Osteocyte (in vitro differentiated cells): ENCODE measurements at places on chromosomes 5 and 9. TPM values are rescaled to one million over a fixed set of nuclear protein-coding genes. Genes with fewer than 3 reads are reported as not detected.

GRCh38 chr5:102889033-102889432 is 133.9 kb downstream of the PAM start:
- DNase-seq = no peak

DNA sequence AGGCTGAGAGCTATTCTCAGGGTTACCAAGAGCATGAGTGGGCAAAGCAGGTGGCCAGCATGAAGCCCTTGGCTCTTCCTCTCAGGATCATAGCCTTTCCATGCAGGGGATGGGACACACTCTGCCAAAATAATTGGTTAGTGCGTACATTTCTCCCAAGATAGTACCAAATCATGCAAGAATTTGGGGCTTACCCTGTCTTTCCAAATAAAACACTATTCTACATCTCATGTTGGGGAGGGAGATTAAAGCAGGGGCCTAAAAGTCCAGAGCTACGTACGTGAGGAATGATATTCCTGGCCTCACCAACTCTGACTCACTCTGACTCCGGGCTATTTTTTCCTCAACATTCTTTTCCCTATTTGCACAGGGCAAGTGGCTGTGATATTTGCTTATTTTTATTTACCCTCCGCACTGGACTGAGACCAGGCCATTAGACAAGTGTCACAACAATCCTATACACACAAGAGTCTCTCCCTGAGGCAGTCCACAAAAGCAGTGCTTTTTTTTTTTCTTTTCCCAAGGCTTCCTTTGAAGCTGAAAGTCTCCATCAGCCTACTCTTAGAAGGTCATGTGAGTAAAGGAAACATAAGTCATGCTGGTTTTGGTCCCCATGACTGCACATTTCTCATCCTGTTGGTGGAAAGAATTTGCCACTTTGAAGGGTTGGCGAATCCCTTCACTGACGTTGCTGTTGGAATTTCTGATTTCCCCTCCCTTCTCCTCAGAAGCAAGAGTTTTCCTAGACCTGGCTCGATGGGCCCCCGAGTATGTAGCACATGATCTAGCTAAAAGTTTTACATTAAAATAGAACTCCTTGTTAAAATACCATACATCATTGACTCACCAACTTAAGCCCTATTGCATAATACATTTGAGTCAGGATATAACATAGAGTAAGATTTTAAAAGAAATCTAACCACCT is 40.0 kb downstream of the TMEM252 start:
- DNase-seq = no peak

GRCh38 chr5:75281716-75282465 is 45.2 kb upstream of the ANKRD31 start:
- no peak for DNase-seq

DNA sequence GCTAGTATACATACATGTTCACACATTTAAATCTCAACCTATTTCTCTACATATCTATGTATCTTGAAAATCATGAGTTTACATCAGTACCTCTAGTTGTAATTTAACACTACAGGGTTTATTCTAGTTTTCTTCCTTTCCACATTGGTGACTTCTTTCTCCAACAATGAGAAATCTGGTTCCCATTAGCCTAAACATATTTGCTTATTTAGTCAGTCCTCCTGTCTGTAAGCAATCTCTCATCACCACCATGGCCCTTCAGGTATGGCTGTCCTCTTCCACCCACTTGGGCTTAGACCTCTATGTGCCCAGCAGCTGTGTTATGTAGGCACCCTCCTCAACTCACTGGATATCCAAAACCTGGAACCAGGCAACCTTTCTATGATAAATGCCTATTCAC is 8.0 kb upstream of the SPATA31D1 start:
- DNase-seq = no peak

The PCDHGC3 gene
- total RNA-seq = 92.4 and 99.9 TPM in 2 replicates

DNA sequence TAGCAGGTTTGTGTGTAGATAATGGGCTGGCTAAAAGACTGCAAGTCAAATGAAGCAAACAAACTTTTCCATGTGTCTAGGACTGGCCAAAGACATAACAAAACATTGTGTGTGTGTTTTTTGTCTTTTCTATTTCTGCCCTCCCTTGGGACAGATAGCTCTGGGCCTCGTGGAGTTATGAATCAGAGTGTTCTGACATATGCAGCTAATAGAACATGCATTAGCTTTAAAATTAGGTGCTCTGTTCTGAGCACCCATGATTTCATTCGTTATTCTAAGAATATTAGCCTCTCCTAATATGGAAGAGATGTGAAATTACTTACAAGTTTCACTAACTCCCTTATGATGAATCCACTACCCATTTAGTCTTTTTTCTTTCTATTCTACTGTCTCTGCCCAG is 367.3 kb upstream of the PAPPA start:
- no peak for DNase-seq

The HTR1A gene
- not detected in 2 replicates for total RNA-seq

The PCDHB12 gene
- total RNA-seq = 1.9 and 2.2 TPM in 2 replicates
